ENCODE measurements at places on chromosomes 12 and 14.

DNA sequence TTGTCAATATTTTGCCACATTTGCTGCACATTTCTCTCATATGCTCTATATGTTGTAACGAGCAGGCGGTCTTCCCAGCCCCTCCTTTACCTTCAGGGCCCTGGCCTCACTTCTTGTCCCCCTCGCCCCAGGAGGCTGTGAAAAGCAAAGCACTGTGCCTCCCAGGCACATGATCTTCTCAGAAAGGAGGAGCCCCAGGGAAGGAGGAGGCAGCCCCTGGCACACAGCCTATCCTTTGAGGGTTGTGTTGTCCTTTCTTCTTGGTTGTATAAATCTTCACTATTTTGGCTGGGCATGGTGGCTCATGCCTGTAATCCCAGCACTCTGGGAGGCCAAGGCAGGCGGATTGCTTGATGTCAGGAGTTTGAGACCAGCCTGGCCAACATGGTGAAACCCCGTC is 77.0 kb downstream of the PPP2R5C start:
- DNase-seq = no peak

- no peak for DNase-seq
Measured at GRCh38 chr12:92075425-92075914, 70.2 kb downstream of the BTG1 start.

DNA sequence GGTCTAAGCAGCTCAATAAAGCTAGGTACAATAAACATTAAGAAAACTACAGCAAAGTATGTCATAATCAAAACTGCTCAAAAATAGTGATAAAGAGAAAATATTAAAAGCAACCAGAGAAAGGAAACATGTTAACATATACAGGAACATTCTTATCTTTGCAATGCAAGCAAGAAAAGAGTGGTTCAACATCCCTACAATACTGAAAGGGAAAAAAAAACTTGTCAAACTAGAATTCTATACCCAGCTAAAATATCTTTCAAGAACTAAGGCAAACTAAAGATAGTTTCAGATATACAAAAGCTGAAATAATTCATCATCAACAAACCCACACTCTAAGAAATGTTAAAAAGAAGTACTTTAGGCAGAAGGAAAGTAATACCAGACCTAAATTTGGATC is 134.2 kb downstream of the DPF3 start:
- no peak for DNase-seq

DNA sequence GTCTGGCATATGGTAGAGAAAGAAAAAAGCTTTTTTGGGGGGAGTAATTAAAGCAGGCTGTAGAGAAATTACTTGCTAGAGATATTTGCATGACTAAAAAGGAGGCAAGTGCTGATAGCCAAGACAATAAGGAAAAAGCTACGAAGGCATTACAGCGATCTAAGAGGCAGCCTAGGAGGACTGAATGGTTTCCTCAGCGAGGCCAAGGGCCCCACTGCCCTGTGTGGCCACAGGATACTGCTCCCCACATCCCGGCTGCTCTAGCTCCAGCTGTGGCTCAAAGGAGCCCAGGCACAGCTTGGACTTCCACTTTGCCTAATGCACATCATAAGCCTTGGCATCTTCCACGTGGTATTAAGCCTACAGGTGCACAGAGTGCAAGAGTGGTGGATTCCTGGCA is 53.6 kb downstream of the LRRIQ1 start:
- no peak for DNase-seq

DNA sequence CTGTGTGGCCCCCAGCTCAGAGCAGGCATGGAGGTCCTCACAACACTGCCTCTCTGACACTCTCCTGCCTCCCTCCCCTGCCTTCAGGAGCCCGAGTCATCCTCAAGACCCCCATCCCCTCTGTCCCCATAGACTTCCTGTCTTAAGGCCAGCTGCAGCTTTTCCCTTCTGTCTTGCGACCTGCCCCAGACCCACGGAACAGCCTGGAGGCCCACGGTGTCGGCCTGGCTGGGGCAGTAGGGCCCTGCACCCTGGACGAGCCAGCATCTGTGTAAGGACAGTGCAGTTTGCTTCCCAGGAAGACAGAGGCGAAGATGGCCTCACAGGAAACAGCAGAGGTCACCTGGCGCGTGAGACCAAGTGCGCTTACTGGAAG is 9.7 kb downstream of the TEDC1 start:
- DNase-seq = peak; percentile 50

GRCh38 chr12:2482938-2483660 is 311.7 kb upstream of the FKBP4 start:
- DNase-seq = no peak

DNA sequence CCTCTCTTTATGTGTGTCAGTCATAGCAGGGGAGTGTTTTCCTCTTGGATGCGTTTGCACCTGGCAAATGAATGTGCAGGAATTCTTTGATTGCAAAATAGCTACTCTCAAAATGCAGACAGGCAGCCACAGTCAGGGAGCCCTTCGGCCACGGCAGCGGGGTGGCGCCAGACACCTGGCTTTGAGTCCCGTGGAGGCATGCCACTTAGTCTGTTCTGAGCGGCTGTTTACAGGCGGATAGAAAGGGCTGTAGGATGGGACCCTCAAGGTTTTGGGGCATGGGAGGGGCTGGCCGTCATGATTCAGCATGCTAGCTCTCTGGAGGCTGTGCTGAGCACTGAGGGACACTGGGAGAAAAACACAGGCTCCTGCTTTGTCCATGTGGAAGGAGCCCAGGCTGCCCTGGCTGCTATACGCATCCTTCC is 117.1 kb downstream of the SLC25A47 start:
- peak; percentile 77 for DNase-seq

GRCh38 chr12:124480469-124481256 is 86.7 kb downstream of the NCOR2 start:
- DNase-seq = peak; percentile 83

GRCh38 chr12:31499567-31499966 is 91.4 kb downstream of the DENND5B start:
- DNase-seq = no peak

DNA sequence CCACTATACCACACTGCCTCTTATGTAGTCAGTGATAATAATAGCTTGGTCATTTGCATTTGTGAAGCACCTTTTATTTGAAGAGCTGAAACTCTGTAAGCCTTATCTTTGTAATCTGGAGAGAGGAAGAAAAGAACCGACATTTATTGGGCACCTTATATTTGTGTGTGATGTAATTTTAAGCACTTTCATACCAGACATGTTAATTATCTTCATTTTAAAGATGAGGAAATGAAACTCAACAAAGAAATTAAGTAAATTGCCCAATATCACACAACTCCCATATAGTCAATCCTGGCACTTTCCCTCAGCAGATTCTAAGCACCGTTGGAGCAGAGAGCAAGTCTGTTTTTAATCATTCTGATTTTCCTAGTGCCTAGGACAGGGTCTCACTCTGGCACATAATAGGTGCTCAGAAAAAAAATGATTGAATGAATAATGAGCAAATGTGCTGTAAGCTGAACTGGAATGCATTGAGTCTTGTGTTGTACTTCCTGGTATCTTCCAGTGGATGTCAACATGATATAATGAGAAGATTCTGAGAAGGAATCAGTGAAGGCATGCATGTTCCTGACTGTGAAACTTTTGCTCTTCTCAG is 418.9 kb downstream of the ZFP36L1 start:
- no peak for DNase-seq

DNA sequence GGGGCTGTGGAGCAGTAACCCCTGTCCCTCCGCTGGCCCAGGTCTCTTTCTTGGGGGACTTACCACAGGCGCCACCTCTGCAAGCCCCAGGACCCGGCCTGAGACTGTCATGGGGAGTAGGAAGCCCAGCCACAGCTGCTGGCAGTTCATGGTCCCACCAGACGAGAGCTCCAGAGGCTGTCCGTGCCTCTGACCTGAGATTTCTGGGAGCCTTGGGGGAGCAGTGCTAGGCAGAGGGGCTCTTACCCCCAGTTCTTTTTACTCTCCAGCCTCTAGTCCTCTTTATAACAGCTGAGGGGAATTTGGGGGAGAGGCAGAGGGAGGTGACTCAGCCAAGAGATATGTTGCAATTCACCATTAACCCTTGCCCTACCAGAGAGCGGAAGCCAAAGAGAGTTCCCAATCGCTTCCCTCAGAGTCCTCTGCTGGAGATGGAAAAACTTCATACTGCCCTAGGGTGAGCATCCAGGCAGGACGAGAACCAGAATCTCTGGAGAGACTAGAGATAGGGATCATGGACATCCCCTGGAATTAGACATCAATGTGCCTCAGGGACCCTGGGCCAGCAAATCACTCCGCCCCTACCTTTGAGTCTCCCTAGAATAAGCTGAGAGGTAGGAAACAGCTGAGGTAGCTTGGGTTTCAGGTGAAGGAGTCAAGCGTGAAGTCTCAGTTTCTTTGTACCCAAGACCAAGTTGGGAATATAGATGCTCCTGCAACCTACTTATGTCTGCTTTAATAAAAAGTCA is at the start of gene MMP19:
TSS of gene MMP19 (minus strand) at position 256 of the 749 bp plus-strand sequence. CDS start at position 150, 106 bp downstream.
- DNase-seq = no peak

- DNase-seq = no peak
Measured at GRCh38 chr12:56219840-56220239, 1.9 kb downstream of the RNF41 start.

DNA sequence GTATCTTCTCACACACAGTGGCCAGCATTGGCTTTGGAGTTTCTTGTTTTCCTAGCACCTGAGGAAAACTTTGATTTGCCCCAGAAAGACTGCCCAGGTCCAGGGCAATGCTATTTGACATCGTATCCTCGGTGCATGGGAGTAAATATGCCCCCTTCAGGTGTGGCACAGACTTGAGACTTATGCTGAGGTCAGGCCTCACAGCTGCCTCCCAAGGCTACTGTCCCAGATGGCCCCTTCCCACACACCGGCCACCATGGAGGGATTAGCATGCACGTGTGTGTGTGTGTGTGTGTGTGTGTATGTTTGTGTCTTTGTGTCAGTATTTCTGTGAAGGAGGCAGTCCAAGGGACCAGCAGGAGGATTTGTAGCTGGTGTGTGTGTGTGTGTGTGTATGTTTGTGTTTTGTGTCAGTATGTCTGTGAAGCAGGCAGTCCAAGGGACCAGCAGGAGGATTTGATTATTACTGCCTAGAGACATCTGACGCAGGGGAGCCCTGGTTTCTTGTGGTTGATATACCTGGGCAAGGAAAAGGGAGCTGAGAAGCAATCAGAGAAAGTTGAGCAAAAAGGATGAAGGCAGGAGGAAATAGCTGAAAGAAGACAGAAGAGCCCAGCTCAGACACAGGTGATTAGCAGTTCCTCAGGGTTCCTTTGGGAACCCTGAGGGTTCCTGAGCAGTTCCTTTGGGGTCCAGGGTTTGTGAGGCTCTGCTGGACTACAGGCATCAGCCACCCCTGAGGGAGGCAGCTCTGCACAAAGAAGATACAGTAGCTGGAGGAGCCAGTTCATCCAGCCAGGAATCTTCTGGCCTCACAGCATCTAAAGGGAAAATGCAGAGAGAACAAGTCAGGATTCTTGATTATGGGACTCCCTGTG is 42.2 kb downstream of the COX16 start:
- DNase-seq = no peak

DNA sequence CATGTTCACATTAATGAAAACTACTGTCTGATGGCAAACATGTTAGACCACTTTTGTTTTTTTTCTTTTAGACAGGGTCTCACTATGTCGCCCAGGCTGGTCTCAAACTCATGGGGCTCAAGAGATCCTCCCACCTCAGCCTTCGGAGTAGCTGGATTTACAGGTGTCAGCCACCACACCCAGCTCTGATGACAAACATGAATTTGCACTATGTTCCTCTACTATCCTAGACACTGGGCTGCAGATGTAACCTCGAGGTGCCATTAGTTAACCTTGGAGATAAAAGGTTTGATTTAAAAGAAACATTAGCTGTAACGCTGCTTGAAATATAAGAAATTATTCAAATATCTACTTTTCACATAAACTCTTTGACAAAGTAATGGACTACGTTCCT is 8.1 kb downstream of the VPS37B start:
- DNase-seq = no peak

- no peak for DNase-seq
Measured at GRCh38 chr12:54128416-54128815, 60.4 kb downstream of the SMUG1 start.

DNA sequence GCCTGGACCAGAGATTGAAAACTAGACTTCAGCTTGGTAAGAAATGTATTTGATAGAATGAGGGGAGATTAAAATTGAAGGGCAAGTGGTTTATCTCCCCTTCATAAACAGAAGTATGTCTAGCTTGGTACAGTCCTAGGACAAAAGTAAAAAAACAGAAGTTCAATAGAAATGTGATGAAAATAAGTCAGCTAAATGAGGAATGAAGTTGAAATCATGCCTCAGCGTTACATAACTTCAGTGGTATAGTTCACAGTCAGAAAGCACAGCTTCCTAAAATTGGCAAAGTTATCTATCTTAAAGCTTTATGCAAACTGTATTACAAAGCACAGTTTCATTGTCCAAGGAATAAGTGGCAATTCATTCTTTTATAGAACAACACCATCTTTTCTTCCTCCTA is 90.2 kb upstream of the SYT10 start:
- DNase-seq = no peak

All from posterior cingulate gyrus (tissue), 11 donors.